ENCODE measurements at places on chromosomes 3 and 15.

- DNase-seq = no peak
Measured at GRCh38 chr3:124916837-124917409, 17.6 kb downstream of the MUC13 start.

DNA sequence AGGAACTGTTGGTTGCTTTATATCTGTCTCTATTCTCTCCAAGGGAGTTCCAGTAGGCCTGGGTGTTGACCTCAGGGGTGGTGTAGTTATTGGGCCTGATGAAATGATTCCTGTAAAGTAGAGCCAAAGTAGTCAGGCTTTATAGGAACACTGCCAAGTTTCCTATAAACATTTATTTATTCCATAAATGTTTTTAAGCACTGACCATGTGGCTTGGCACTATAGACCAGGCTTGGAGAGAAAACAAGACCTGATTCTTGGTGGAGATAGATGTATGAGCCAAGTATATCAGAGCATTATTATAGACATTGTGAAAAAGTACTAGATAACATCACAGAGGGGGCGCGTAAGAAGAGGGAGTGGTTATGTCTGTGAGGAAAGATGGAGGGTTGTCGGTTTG is 65.9 kb downstream of the TFG start:
- DNase-seq = no peak

DNA sequence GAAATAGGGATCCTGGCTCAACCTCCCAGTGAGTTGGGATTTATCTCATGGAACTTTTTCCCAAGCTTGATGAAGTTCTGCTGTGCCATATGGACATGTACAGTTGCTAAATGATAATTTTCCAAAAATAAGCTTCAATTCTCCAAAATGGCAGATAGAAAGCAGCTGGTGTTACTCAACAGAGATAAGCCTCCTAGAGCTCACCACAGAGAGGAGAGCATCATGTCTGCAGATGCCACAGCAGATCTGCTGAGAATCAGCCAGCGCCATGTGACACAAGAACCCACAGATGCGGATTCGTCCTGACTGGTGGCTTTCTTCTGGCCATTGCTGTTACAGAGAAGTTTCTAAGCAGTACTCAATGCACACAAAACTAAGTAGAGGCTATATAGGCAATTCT is 50.6 kb downstream of the AGTR1 start:
- no peak for DNase-seq

GRCh38 chr3:23108451-23109057 is 94.6 kb upstream of the UBE2E2 start:
- no peak for DNase-seq

- no peak for DNase-seq
Measured at GRCh38 chr15:59313641-59314332, 58.9 kb downstream of the MYO1E start.

DNA sequence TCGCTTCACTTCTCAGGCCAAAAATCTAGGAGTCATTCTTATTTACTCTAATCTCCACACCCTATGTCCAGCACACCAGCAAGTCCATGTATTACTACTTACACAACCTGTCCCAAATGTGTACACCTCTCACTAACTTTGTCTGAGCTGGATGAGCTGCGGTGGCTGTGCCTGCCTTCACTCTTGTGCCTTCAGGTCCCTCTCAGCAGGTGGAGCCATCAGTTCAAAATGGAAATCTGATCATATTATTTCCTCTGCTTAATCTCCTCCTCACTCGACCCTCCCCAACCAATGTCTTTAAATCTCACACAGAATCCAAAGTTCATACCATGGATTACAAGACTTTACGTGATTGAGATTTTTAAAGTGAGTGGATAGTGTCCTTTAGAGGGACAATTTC is 82.8 kb downstream of the SSR3 start:
- no peak for DNase-seq

GRCh38 chr3:42702982-42703694 is 540 bp upstream of the HHATL start:
- DNase-seq = no peak

DNA sequence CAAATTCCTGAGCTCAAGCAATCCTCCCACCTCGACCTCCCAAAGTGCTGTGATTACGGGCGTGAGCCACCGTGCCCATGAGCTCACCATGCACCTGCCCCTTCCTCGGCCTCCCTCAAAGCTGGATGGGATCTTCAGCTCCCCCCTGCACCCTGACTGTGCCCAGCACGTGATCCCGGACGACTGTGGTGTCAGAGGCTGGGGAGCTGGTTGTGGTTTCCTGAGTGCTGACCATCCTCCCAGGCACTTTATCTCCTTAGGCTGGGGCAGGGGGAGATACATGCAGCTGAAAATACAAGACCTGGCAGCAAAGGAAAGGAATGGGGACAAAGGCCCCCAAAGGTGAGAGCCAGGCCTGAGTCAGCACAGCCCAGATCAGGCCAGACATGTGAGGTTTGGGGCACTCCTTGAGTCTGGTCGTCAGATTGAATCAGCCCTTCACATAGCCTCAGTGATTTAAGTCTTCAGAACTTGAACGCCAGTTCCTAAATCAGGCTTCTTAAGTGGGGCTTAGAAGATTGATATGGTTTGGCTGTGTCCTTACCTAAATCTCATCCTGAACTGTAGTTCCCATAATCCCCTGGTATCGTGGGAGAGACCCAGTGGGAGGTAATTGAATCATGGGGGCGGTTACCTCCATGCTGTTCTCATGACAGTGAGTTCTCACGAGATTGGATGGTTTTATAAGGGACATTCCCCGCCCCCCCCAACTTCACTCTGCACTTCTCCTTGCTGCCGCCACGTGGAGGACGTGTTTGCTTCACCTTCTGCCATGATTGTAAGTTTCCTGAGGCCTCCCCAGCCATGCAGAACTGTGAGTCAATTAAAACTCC is 35.8 kb downstream of the PRKCD start:
- no peak for DNase-seq

- DNase-seq = no peak
Measured at GRCh38 chr3:178545337-178545736, 9.1 kb downstream of the KCNMB2 start.

DNA sequence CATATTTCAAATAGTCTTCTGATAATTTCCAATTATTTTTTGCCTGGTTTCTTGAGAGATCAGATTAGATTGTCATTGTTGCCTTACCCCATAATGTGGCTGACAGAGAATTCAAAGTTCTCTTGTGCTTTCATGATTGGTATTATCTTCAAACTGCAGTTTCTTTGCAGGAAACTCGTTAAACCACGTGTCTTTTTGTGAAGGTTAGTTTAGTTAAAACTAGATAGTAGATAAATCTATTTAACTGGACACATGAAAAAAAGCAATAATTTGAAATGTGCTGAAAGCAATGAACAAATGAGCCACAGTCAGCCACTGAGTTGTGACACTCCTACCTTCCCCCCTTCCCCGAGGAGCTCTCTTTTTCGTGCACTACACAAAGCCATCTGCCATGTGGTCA is 327.5 kb upstream of the UMPS start:
- DNase-seq = no peak

DNA sequence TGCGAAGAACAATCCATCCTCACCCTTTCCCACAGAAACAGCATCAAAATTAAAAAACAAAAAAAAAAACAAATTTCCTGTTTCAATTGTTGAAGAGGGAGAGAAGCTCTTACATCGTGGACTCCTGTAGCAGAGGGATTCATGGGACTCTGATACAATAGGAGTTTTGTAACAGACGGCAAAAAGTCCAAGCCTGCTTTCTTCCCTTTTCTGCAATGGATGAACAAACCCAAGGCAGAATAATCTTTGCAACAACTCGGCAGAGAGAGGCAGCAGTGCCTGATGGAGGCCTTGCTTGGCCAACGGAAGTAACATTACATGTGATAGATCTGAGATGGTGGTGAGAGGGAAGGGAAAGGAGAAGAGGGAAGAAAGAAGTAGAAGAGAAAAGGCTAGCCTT is 26.9 kb downstream of the CCR4 start:
- DNase-seq = no peak

DNA sequence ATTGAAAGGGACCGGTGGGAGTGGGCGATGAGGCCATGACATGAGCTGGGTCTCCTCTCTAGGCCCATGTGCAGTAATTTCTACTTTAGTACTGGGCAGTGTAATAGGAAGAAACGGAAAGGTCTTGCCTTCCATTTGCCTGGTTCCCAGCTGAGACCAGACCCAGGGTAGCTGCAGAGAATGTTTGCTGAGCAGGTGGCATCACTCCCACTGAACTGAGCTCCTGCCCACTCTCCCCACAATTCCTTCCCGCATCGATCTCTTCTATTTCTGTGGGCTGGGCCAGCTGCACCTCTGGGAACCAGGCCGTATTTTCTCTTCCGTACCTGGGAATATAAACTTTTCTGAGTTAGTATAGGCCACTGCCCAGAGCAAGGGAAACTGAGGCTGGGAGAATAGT is 15.8 kb downstream of the ESYT3 start:
- no peak for DNase-seq

DNA sequence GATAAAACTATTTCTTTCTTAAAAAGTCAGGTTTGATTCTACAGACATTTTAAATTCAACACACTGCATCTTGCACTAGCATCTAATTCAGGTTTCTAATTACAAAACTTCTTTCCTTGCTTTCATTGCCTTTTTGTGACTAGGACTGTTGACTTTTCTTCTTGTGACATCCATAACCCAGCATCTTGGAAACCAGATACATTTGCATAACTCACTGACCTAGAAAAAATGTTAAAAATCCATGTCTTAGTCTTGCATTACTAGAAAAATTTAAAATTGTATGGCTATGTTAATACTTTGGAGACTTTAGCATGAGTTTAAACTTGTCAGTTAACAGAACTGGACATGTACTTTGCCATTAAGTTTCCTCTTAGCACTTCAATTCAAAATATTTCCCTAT is 72.7 kb downstream of the DTWD1 start:
- no peak for DNase-seq

- no peak for DNase-seq
Measured at GRCh38 chr3:97763586-97764406, 762 bp upstream of the ARL6 start.

- DNase-seq = no peak
Measured at GRCh38 chr3:38090453-38090852, 46.5 kb downstream of the ACAA1 start.

GRCh38 chr3:12591997-12592715 is 35.3 kb downstream of the MKRN2 start:
- DNase-seq = no peak

DNA sequence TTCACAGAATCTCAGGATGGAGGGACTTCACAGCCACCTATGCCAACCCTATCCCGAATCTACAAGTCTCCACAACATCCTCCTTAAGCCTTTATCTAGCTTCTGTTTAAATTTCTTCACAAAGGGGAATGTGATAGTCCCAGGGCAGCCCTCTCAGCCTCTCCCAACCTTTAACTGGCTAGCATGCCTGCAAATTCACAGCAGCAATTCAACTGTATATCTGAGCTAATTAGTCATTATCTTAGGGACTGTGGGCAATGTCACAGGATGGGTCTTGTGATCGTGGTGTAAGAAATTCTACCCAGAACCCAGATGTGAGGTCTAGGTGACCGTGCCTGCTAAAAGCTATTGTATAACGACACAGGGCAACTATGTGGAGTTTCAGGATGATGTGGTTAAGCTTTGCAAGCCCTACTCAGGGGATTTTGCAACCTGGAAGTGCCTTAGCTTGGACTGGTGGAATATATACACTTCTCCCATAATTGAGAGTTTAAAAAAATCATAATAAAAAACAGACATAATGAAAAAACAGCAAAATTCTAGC is 65.5 kb upstream of the FBN1 start:
- DNase-seq = no peak

- no peak for DNase-seq
Measured at GRCh38 chr15:70156671-70157271, 59.1 kb upstream of the TLE3 start.

DNA sequence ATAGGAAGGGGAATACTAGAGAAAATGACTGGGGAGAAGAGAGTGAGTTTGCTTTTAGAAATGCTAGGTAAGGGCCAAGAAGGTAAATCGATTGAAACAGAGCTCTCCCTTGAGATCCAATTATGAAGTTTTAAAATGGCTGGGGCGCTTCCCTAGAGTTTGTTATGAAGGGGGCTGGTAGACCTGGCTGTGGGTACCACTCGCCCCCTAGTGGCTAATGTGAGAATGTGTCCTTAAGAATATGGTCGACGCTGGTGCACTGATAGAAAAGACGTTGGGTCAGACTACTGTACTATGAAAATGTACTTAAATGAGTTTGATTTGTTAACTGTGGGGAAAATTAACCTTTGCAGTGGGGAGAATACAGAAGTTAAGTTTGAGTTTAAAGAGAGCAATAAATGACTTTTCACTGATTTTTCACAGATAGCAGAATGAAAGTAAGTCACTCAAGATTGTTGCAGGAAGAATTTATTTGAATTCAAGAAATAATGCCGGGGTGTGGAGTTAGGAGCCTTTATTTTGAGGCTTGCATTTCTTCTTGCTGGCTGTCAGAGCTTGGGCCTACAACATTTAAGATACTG is 9.2 kb downstream of the TMPRSS7 start:
- DNase-seq = peak; percentile 88

DNA sequence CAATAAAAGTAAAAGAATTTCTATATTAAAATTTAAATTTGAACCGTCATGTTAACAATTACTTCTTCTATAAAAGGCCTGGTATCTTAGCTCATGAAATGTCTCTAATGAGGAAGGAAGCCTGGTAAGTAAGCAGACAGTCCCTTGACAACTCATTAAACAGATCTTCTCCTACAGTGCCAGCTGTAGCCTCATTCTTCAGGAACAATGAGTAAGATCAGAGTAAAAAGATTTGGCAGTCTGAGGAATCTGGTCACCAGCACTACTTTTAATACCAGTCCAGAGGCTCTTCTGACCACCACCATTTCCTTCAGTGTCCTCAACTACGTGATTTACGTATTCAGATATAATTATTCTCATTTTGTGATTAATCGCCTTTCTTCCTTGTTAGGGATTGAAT is 955.0 kb upstream of the ALCAM start:
- DNase-seq = no peak

DNA sequence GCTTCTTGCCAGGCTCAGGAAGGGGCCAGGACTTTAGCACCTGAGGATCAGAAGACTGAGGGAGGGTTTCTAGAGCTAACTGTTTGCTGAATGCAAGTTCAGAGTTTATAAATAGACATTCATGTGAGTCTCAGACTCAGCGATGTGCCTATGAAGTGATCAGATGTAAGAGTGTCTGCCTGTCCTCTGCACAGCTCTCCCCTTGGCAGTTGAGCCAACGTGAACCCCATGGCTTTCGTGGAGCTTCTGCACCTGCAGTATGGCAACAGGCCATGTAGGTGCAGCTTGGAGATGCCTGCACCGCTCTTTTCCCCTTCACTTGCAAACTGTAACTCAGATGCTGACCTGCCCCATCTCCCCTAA is 141.9 kb downstream of the CHDH start:
- no peak for DNase-seq

DNA sequence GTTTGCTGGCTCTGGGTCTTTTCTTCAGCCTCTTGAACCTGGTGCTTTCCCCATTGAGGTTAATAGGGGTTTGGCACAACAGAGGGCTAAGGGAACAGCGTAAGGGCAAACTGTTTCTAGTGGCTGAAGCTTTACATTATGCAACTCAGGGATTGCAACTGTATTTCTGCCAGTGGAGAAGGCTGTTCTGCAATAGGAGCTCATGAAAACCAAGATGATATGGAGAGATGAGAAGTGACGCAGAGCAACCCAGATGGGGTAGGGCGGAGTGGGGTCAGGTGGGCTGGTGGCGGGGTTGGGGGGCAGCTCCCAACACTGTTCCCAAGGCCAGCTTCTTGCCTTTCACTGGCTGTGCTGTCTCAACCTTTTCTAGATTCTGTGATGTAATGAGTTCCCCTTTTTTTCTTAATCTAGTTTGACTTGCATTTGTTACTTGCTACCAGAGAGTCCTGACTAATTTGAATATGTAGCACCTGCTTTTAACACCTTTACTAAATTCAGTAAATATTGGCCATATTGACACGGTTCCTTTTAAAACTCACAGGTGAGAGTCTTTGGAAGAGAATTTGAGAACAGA is 7.2 kb downstream of the GXYLT2 start:
- DNase-seq = no peak
